Memory B cell (primary cell): ENCODE measurements at places on chromosomes 5 and 9.

DNA sequence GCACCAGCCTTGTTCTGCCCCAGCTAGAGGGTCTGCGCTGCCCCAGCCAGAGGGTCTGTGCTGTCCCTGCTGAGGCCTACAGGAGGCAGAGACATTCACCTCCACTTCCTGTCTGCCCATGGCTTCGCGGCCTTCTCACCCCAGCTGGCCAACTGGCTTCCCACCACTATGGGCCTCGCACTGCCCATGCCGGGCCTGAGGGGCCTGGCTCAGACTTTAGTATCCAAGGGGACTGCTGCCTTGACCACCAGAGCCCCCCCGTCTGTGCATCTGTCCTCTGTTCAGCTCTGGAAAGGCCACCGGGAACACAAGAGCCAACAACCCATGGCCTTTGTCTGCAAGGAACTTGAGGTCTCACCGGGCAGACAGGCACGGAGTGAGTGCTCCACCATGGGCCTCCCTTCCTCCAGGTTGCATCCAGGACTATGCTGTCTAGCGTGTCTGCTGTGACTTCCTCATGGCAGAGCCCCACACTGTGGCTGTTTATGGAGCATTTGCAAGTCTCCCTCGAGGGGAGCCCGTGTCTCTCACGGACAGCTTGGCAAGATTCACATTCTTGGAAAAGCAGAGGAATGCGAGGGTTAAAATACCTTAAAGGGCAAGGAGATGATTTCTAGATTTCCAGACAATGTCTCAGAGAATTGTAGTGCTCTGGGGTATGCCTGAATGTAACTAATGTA lies 1.7 kb downstream of the DCANP1 start:
- no peak for DNase-seq

- DNase-seq, result no peak
Measured at GRCh38 chr9:127185931-127186781, 63.7 kb upstream of the ANGPTL2 start.

- peak; percentile 91 for DNase-seq
Measured at GRCh38 chr5:56588636-56589480, 226.5 kb upstream of the MAP3K1 start.

- DNase-seq, result no peak
Measured at GRCh38 chr9:98132806-98133631, 14.0 kb upstream of the TRIM14 start.

- no peak for DNase-seq
Measured at GRCh38 chr5:3351581-3352442, 243.8 kb upstream of the IRX1 start.
